ENCODE measurements at places on chromosomes 3 and 15.

GRCh38 chr15:65766422-65767263 is 25.4 kb downstream of the DENND4A start:
- no peak for DNase-seq

- no peak for DNase-seq
Observed at GRCh38 chr3:45343947-45344346, 44.4 kb upstream of the LARS2 start.

GRCh38 chr15:58629625-58630024 is 119.9 kb downstream of the ADAM10 start:
- no peak for DNase-seq

DNA sequence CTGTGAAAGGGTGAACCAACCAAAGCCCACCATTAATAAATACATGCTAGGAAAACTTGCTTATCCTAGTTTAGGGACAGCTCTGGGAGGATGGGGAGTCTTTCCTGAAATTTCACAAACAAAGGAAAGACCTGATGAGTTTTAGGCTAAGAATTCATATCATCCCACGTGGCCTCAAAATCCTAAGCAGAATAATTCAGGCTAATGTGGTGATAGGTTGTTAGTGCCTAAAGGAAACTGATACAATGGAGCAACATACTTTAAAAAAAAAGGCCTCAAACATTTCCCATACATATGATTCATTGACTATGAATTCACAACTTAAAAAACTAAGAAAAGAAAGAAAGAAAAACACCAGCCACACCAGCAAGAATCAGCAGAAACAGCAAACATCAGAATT is 126.9 kb upstream of the CNTN4 start:
- DNase-seq, result no peak

GRCh38 chr3:65576966-65577365 is 461.8 kb downstream of the MAGI1 start:
- DNase-seq, result no peak

- no peak for DNase-seq
Observed at GRCh38 chr15:88385078-88385700, 82.0 kb downstream of the MRPL46 start.

DNA sequence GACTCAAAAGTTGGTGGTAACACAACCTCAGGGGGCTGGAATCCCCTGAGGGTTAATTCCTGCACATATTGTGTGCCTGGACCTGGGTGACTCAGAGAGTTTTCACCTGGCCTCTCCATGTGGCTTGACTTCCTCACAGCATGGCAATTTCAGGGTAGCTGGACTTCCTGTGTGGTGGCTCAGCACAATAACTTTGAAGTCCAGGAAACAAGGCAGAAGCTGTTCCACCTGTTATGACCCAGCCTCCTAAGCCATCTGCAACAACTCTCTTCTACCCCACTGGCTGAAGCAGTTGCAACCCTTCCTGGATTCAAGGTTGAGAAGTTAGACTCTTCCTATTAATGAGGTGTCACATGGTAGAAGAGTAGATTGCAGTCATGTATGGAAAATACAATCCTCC is 58.4 kb downstream of the EDEM1 start:
- no peak for DNase-seq

- no peak for DNase-seq
Observed at GRCh38 chr3:30342318-30343060, 263.9 kb upstream of the TGFBR2 start.

DNA sequence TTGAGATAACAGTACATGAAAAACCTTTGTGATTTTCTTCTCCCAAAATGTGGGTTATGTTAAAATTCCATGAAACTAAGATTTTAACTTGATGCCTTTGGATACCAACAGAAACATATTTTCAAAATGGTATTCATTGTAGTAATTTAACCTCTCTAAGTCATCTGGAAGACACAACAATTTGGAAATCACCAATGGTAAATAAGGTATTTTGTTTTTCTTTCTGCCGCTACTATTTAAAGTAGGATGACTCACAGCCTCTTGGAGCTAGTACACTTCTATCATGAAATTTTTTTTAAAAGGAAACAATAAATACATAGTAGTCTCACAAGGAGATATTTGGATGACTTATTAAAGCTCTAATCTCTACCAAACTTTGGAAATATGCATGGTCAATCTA is 291.6 kb upstream of the VEPH1 start:
- no peak for DNase-seq

- no peak for DNase-seq
Observed at GRCh38 chr15:66830358-66830757, 128.3 kb downstream of the SMAD6 start.

- DNase-seq, result no peak
Observed at GRCh38 chr15:80216911-80217310, 35.1 kb downstream of the CTXND1 start.

GRCh38 chr3:138396752-138397410 is 37.5 kb upstream of the ESYT3 start:
- no peak for DNase-seq

DNA sequence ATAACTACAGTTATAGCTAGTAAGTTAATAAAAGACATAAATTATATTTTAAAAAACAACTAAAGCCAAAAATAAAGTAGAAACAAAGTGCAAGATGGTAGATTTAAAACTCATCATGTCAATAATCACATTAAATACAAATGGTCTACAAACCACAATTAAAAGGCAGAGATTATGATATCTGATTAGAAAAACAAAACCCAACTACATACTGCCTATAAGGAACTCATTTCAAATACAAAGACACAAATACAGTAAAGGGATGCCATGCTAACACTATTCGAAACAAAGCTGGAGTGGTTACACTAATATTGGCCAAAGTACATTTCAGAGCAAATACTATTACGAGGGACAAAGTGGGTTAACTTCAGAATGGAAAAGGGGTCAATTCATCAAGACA is 426.5 kb downstream of the SHQ1 start:
- no peak for DNase-seq

- DNase-seq, result no peak
Observed at GRCh38 chr15:101185336-101185735, 66.5 kb downstream of the CHSY1 start.

GRCh38 chr3:186493525-186494255 is 50.5 kb downstream of the CRYGS start:
- no peak for DNase-seq

- DNase-seq, result no peak
Observed at GRCh38 chr3:128551867-128552266, 58.9 kb upstream of the GATA2 start.

- no peak for DNase-seq
Observed at GRCh38 chr3:54703923-54704322, 223.9 kb downstream of the LRTM1 start.

GRCh38 chr15:22902578-22902977 is 64.1 kb downstream of the NIPA2 start:
- DNase-seq, result no peak

DNA sequence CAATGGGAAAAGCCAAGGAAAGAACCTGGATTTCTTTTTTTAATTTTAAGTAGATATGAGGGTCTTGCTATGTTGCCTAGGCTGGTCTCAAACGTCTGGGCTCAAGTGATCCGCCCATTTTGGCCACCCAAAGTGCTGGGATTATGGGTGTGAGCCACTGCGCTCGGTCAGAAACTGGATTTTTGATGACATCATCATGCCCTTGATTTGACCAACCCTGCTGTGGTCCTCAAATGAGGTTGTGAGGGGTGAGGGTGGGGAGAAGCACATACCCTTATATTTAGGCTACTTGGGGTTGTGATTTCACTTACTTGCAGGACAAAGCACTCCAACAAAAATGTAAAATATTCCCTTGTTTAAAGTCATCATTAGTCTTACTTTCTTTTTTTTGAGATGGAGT is 70.4 kb downstream of the C3orf38 start:
- no peak for DNase-seq

DNA sequence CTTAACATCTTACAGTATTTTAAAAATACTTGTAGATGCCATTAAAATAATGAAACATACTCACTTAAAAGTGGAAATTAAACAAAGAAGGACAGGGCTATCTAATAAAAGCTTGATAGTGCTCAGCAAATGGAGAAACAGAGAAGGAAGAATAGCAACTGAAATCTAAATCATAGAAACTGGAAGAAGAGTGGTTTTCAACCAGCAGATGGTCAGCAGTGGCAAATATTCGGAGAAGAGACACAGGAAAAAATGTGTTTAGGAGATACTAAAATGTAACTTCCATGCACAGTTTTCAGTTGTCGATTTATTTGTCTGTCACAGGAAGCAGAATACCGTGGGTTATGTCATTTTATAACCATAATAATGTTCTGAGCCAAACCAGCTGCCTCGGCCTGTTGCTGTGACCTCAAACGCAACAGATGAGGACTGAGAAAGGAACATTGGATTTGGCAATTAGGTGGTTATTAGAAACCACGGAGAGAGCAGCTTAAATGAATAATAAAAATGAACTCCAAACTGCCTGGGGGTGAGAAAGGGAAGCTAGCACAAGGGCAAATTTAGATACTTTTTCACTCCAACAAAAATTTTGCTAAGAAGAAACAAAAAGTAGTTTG is 246.6 kb upstream of the KCNMB2 start:
- no peak for DNase-seq

GRCh38 chr3:10432156-10432845 is 73.1 kb downstream of the ATP2B2 start:
- DNase-seq, result no peak

GRCh38 chr15:37028625-37029296 is 71.6 kb downstream of the MEIS2 start:
- no peak for DNase-seq

GRCh38 chr3:143200001-143200924 is 80.7 kb downstream of the CHST2 start:
- DNase-seq, result no peak

DNA sequence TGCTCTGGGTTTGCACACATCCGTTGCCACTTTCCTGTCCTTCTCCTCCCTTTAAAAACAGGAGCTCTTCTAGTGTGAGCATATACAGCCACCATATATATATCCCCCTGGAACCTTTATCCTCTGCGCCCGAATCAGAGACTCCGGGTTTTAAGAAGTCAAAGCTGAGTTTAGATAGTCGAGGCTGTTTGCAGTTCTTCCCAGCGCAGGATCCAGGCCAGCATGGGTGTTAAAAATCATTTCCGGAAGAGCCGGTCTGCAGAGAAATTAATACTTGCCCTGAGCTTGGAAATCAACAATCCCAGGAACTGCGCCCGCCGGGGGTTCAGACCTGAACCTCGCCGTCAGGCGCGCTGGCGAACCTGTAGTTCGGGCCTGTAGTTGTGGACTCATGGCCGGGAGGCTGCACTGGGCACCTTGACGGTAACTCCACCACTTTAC is 2.3 kb downstream of the SHOX2 start:
- DNase-seq, result no peak

- no peak for DNase-seq
Observed at GRCh38 chr3:160869825-160870224, 113.8 kb downstream of the PPM1L start.

- DNase-seq, result no peak
Observed at GRCh38 chr3:59320080-59320479, 270.3 kb upstream of the CFAP20DC start.

DNA sequence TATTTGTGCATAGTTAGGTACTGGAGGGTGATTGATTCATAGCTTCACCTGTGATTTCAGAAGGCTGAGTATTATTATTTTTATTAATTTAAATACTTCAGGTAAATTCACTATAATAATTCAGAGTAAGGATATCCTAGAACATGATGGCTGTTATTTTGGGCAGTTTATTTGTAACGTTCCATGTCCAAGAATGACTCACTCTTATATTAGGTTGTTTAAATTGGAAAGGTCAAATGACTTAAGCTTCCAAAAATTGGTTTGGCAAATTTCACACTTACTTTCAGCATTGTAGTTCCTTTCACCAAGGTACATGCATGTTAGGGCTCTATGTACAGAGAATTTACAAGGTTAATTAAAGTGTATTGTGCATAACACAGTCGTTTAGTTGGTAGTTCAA is 120.2 kb downstream of the EPHA3 start:
- no peak for DNase-seq

DNA sequence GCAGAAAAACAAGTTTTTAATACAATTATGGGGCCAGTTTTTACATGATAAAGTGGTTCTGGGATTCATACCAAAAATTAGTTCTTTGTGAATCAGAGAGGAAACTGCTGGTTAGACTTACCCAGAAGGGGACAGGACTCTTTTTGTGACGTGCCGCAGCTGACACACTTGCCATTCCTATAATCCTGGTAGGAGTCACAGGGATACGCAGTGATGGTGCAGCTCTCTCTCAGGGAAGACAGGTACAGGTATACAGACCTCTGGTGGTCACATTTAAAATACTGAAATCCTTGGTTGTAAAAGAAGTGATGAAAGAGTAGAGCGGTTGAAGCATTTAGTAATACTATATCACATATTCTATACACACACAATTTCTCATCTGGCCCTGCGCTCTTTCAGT is 20.2 kb upstream of the TMEM41A start:
- DNase-seq, result no peak

DNA sequence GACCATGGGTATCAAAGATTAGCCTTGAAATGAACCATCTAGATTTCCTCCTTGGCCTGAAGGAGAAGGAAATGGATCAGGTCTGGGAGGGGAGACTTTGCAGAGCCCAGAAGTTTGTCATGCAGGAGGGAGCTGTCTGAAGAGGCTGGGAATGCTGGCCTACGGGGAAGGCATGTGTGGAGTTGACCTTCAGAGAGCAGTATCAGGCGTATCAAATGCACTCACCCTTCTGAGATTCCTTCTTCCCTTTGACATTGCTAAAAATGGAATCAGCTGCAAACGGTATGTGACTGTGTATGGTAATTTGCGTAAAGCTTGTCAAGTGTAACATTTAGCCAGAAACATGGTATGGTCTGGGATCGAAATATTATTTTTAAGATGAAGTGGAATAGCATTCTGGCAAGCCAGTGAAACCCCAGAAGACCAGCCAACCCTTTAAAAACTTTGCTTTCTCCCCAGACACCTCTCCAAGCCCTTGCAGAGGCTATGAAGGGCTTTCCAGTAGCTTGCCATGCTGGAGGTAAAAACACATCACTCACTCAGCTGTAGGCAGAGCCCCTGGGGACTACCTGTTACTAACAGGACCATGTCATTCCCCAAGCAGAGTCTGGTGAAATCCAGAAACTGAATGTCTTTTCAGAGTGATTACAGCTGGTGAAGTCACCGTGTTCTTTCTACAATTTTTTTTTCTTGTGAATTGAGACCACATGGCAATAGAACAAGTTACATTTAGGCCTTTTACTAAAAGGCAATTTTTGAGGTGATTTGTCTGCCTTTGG is 174.7 kb upstream of the SLC24A5 start:
- DNase-seq, result no peak

All from stimulated activated CD8-positive, alpha-beta memory T cell treated with anti-CD3 and anti-CD28 coated beads, Interleukin-7, amount 100 ng/mL, for 24 hours (primary cell).